ENCODE measurements at places on chromosomes 12 and 14.

DNA sequence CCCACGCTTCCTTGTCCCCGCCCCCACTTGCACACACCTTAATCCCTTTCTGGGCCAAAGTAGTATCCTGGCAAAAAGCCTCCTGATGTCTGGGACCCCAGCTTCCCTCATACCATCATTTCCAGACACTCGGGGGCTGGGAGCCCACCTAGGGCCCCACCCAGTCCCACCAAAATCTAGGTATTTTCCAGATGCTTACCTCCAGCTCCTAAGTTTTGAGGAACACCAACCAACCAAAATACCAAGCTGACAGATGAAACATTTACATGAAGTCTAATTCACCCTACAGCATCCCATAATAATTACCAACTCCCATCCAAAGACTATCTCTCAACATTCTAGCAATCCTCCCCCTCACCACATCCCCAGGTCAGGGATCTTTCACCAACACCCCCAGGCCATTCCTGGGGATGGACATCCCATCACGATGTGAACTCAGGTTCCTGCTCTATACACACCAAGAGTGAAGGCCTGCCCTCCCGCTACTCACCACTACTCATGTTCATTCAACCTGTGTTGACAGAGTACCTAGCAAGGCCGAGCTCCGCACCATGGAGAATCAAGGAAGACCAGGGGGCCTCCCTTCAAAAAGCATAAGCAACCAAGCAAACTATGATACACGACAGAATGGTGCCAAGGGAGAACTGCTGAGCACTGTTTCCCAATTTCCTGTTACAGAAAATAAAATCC lies 1.6 kb upstream of the CHD4 start:
- no peak for DNase-seq

- no peak for DNase-seq
Observed at GRCh38 chr12:16605642-16606116, 283 bp downstream of the LMO3 start.

DNA sequence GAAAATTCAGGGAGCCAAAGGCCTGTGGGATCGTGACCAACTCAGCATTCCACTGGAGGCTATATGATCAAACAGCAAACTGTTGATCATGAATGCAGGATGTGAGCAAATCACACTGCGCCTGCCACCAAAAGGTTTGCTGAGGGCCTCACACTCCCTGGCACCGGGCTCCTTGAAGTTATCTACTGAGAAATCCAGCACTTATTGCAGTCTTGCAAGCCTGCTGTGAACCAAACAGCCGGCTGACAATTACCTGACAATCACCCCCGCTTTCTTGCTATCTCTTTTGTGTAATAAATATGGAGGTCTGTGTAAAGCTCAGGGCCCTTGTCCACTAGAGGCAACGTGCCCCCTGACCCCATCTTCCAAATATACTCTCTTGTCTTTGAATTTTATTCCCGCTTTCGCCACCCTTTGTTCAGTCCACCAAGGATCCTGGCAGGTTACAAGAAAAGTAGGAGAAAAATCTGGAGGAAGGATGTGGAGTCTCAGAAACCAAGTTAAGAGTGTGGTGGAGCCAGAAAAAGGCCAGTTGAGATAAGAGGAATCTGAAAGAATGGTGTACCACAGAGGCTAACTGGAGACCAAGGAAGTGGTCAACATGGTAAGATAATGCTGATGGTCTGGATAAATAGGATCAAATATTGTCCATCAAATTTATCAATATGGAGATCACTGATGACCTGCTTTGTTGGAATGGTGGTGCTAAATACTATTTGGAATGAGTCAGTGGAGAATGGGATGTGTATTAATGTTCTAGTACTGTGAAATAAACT lies 229.2 kb downstream of the ALX1 start:
- DNase-seq, result no peak

DNA sequence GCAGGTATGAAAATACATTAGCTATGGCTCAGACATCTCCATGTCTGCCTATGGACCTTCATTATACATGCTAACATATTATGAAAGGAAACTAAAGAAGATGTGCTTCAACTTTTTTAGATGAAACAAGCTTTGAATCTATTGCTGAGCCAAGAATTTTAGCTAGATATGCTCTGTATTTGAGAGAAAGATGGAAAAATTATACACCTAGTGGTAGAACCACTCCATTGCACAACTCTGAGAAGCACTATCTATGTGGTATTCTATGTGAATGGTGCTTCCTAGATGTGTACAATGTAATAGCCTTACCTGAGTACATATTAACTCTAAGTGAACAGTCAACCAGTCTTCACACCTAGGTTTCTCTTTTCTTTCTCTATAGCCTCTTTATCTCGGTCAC lies 17.3 kb downstream of the EPYC start:
- DNase-seq, result no peak

DNA sequence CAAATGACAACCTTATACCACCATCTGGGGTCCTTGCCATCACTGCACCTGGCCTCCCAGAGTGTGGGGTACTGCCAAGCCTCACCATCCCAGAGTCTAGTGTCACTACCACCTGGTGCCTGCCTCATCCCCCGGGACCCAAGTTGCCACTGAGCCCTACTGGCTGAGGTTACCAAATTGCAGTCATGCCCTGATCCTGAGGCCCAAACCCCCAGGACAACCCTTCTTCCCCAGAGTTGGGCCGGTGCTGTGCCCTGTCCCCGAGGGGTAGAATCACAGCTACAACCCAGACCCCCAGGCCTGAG lies 8.4 kb upstream of the SFSWAP start:
- DNase-seq, result no peak

- DNase-seq, result no peak
Observed at GRCh38 chr14:104868060-104868740, 3.1 kb downstream of the CEP170B start.

DNA sequence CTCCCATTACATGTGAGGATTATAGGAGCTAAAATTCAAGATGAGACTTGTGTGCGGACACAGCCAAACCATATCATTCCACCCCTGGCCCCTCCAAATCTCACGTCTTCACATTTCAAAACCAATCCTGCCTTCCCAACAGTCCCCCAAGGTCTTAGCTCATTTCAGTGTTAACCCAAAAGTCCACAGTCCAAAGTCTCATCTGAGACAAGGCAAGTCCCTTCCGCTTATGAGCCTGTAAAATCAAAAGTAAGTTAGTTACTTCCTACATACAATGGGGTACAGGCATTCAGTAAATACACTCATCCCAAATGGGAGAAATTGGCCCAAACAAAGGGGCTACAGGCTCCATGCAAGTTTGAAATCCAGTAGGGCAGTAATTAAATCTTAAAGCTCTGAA lies 76.1 kb downstream of the CRADD start:
- no peak for DNase-seq

- DNase-seq, result no peak
Observed at GRCh38 chr12:91110311-91110924, 876 bp downstream of the LUM start.

DNA sequence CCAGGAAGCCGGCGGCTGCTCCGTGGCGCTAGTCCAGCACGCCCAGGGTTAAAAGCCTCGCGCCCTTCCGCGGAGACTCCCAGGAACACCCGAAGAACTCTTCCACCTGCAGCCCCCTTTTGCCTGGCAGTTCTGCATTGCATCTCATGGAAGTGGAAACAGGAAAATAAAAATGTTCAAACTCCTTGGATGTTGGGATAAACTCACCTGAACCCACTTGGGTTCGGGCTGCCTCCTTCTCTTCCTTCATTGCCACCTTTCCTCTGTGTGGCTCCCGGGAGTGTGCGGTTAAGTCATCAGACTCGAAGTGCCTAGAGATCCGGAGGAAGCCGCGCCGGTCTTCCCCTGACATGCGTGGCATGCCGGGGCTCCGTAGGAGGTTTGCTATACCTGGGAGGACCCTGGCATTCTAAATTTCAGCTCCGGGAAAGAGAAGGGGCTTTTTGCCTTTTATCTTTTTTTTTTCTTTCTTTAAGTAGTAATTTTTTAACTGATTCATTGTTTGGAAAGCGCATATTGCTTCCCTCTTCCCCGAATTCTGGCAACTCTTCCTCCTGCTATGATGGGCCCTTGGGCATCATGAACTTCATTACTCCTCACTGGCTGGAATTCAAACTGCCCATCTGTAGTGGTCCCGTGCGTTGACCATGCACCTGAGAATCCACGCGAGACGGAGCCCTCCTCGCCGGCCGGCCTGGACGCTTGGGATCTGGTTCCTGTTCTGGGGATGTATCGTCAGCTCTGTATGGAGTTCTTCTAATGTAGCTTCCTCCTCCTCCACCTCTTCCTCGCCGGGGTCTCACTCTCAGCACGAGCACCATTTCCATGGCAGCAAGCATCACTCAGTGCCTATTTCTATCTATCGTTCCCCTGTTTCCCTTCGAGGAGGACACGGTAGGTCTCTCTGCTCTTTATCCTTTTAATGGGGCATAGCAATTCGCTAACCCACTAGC lies 931.4 kb downstream of the DIO2 start:
- DNase-seq, result no peak

- no peak for DNase-seq
Observed at GRCh38 chr12:62522984-62523383, 56.4 kb downstream of the MON2 start.

DNA sequence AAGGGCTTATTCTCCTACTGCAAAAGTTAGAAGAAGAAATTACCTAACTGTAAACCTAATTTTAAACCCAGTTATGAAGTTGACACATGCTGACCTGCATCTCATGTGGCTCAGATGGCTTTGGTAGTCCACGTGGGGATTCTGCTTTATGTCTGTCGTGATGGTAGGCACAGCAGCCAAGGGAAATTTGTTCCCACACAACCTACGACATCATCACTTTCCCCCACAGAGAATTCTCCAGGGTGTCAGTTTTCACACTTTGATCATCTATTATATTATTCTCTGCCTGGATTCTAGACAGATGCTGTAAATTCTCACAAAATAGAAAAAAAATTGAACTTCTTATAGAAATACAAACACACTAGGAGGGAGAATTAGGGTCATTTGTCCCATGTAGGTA lies 70.6 kb downstream of the PTHLH start:
- DNase-seq, result no peak

DNA sequence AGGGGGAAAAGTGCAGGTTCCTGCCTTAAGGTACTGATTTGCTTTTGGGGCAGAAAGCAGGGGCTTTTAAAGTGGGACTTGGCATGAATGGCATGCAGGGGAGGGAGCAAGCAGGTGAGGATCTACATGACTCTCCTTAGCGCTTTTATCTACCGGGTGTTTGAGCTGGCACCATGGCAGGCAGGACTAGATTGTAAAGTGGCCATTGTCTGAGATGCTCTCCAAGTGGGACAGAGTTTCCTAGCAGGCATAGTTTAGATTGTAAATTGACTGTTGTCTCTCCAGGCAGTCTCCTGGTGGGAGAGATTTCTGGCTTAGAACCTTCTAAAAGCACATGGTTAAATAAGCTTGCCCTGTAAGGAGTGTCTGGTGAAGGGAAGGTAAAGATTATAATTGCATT lies 5.3 kb upstream of the DICER1 start:
- DNase-seq, result no peak

- DNase-seq, result no peak
Observed at GRCh38 chr14:89912667-89913211, 41.8 kb downstream of the EFCAB11 start.

- DNase-seq, result no peak
Observed at GRCh38 chr12:89789862-89790261, 81.2 kb upstream of the ATP2B1 start.

DNA sequence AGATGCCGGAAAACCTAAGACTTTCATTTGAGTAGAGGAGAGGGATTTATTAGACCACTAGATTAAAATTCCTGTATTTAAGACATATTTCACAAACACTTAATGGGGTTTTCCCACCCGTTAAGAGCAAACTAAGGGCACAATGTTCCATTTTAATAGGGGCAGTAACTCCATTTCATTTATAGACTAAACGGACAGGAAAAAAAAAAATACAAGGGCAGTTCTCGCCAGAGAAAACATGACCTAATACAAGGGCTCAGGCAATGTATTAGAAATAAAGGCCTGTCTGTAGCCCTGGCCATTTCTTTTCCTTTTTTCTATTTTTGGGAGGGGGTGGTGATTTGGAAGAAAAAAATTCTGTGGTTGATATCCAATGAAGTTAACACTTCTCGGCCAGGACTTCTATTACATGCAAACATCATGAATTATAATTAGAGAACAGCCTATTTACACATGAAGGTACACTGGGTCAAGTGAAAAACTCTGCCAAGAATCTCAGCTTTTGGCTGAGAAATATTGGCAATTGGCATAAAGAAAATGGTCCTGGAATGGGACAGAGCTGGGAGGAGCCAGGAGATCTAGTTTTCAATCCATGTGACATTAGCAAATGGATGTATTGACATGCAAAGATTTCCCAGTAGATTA lies 641.1 kb upstream of the TBX3 start:
- DNase-seq, result no peak

- DNase-seq, result no peak
Observed at GRCh38 chr12:94536040-94536965, 76.6 kb upstream of the CEP83 start.

GRCh38 chr14:55813630-55814029 lies 233.6 kb downstream of the KTN1 start:
- no peak for DNase-seq

DNA sequence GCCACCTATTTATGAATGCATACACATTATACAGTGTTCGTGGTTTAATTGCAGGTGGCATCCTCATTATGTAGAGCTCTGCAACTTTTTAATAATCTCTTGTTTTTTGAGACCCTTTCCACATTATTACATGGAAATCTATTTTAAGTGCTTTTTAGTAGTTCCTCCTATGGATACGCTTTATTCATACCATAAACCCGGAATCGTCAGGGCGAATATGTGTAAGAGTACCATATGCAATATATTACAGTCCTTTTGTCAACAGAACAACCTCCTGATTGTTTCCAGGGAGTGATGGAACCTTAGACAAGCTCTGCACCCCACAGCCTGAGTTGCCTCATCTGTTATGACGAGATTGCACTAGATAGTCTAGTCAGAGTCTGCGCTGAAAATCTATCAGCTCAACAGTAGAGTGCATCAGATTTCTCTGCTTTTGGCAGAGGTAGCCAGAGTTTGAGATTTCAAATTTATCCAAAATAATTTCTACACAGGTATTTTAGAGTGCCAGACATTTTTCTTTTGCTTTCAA lies 33.6 kb downstream of the EID3 start:
- DNase-seq, result no peak

GRCh38 chr12:38983117-38983571 lies 77.8 kb upstream of the CPNE8 start:
- DNase-seq, result no peak

- no peak for DNase-seq
Observed at GRCh38 chr14:85437148-85437547, 92.8 kb upstream of the FLRT2 start.

GRCh38 chr14:33764876-33765650 lies 185.8 kb downstream of the EGLN3 start:
- no peak for DNase-seq

DNA sequence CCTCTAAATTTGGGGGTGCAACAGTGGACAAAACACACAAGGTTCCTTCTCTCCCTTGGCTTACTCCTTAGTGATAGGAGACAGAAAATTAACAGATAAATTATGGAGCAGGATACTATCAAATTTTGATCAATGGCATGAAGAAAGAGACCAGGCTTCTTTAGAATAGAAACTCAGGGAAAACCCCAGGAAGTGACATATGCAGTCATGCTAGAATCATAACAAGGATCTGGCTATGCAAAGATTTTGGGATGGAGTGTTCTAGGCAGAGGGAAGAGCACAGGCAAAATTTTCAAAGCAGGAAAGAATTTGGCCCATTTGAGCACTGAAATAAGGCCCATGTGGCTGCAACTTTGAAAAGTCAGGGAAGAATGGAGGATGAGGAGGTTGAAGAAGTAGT lies 182.3 kb upstream of the PLEKHG7 start:
- DNase-seq, result no peak

- no peak for DNase-seq
Observed at GRCh38 chr14:90572441-90573150, 175.8 kb downstream of the CALM1 start.

- DNase-seq, result no peak
Observed at GRCh38 chr14:42460673-42461072, 854.0 kb downstream of the LRFN5 start.
